ENCODE measurements at places on chromosomes 16 and 17.

- DNase-seq, result no peak
These were observed 280.9 kb upstream of the RBFOX1 start for GRCh38 chr16:7051591-7052349.

- no peak for DNase-seq
These were observed 41.7 kb downstream of the SEC14L1 start for GRCh38 chr17:77182205-77183172.

DNA sequence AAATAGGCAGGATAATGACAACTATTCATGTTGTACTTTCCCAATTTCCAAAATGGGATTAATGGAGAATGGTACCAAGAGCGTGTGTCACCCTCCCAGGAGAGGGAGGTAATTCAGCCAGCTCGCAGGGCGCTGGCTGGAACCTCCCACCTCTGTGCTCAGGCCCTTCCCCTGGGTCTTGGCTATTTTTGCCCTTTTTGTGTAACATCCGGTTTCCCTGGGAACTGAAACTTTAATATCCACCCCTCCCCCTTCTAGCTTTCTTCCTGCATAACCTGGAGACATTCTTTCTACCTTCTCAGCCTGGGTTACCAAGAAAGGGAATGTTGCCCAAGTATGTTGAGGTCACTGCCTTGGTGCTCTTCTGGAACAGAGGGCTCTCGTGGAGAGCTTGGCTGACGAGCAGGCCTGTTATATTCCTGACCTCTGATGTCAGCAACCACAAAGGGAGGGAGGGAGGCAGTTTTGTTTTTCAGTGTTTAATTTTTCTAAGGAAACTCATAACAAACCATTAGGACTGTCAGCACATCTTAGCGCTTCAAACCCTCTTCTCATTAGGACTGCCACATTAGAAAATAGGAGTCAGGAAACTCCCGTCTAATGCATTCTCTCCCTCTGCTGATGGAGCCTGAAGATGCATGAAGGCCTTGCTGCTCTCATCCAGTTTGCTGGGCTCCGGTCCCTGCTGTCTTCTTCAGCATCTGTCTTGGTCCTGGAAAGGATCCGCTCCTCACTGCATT is 25.6 kb downstream of the ITGB3 start:
- peak; percentile 64 for DNase-seq

DNA sequence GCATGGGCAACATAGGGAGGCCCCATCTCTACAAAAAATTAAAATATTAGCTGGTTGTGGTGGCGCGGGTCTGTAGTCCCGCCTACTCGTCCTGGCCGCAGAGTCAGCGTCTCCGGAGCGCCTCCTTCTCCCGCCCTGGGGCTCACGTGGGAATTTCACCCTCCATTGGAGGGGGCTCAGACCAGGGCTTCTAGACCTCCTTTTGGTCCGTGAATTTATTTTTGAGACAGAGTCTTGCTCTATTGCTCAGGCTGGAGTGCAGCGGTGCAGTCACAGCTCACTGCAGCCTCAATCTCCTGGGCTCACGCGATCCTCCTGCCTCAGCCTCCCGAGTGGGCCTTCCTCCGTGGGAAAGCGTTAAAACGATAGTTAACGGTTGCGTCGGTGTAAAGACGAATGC is 394 bp upstream of the NME4 start:
- peak; percentile 7 for DNase-seq

- DNase-seq, result no peak
These were observed 7.2 kb downstream of the SUPT4H1 start for GRCh38 chr17:58344791-58345157.
